Activated CD8-positive, alpha-beta memory T cell treated with anti-CD3 and anti-CD28 coated beads, Interleukin-2, amount 10 ng/mL, durations not matched to agents 7 days and 5 days (primary cell): ENCODE measurements at places on chromosomes 12 and 14.

GRCh38 chr12:53344824-53345485, 8.8 kb upstream of the SP7 start:
- peak; percentile 82 for DNase-seq

DNA sequence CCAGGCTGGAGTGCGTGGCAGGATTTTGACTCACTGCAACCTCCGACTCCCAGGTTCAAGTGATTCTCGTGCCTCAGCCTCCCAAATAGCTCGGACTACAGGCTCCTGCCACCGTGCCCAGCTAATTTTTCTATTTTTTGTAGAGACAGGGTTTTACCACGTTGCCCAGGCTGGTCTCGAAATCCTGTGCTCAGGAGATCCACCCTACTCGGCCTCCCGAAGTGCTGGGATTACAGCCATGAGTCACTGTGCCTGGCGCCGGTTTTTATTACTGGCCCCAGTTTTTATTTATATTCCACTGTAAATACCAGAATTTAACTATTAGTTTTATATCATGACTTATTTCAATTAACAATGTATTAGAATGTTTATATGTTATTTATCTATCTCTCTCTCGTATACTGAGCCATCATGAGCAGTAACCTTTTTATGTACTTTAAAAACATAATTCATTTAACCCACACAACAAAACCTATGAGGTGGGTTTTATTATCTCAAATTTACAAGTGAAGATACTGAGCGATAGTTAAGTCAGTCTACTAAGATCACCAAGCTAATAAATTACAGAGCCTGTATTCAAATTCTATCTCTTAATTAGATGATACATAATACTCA, 47.8 kb downstream of the HECTD1 start:
- no peak for DNase-seq

DNA sequence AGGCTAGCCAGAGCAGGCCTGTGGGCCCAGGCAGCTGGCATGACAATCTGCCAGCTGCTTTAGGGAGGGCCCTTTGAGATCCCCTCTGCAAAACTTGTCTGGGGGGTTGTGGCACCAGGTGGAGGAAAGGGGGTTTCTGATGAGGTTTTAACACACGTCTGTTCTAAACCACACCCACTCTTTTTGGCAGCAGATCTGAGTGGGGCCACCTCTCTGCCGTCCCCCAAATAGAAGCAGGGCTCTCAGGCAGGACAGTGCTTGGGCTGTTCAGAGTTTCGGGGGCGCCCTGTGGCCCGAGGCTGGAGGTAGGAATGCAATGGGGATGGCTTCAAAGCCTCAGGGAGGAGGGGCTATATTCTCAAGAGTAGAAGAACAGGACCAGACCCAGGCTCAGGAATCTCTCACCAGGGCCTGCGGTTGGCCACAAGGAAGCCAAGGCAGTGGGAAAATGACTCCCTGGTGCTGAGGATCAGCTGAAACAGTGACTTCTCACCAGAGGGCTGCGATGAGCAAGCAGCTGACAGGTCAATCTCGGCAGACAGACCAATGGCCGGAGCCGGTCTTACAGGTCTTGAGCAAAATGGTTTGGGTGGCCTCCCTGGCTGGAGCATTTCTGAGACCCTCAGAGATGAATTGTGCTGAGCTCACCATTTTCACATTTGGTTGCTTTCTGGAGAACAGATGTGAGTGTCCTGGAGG, 1.5 kb upstream of the KRT5 start:
- DNase-seq, result peak; percentile 30

DNA sequence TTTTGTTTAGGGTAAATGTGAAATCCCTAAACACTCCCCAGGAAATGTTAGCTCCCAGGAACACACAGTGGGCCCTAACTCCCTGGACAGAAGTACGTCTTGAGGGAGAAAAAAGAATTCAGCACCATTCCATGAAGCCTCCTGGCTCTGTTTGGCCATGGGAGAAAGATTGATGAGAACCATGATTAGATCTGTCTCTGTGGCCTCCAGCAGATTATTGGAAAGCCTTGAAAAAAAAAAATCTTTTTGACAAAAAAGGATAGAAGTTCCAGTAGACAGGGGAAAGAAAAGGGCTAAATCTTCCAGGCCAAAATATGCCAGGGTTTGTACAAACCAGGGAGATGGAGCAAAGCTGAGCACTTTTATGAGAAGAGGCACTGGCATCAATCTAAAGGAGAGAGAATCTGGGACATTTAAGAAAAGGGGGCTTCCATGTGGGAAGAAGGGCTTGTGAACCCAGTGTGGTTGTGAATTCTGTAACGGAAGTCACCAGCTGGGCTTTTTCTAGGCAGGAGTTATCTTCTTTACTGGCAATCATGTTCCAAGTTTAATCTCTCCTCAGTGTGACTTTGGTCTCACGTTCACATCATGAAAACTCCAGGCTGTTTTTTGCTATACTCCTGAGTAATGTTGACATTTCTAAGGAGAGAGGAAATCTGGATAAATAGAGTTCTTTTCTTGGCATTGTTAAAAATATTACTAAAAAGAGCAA, 426.7 kb downstream of the RAD51B start:
- DNase-seq, result no peak

GRCh38 chr14:104693482-104694431, 4.3 kb downstream of the INF2 start:
- no peak for DNase-seq

- no peak for DNase-seq
Observed at GRCh38 chr12:98022961-98023360, 492.4 kb upstream of the TMPO start.

DNA sequence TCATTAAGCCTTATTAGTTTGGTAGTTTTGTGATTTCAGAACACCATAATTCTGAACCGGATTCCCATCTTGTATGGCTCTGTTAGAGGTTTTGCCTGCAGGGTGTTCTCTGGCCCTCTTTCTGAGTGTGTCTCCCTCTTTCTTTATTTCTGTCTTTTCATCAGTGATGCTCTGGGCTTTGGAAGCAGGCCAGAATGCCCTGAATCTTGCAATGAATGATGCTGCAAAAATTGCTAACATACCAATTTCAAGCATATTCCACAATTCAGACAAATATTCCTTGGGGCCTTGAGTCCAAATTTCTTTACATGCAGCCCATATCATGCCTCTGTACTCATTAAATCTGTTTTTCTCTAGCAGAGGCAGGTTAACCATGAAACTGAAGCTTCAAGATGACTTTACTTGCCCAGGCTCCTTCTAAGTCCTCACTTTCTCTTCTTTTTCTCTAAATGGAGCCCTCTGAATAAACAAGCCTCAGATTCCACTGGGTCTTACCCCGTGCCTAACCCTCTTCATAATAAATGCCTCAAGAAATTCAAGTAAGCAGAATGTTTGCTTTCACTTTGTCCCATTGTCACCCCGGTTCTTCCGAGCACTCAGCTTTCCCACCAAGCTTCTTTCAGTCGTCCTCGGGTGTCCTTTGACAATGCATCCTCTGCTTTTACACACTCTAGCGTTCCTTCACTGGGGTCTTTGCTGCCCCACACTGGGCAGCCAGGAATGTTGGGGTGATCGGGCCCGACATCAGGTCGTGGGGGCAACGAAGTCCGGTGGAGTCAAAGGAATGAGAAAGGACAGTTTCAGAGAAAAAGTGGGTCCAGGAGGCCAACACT, 78.8 kb upstream of the SLC38A4 start:
- DNase-seq, result no peak

DNA sequence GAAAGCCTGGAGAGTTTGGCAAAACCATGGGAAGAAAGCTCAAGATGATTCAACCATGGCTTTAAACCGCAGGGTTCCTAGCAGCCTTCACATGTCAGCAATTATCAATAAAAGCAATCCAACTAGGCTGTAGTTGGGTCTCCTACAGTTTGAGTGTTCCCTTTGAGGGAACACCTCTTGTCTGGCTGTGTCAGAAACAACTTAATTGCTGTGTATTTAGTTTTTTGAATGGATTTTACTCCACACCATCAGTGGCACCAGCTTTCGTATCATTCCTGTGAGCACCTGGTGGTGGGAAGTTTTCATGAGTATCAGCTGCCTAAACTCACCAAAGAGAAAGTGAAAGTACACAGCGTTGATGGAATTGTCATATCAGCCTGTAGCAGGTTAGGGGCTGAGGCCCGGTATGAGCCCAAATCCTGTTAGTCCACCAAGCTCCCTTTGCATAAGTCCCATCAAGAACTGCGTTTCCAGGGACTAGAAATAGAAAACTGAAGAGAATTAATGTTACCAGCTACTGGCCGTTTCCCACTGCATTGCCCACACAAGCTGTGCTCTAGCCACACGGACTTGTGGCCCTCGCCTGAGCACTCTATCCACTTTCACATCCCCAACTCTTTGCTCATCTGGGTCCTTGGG, 10.9 kb upstream of the IL26 start:
- peak; percentile 66 for DNase-seq

- DNase-seq, result no peak
Observed at GRCh38 chr14:100654025-100654813, 67.0 kb upstream of the BEGAIN start.

DNA sequence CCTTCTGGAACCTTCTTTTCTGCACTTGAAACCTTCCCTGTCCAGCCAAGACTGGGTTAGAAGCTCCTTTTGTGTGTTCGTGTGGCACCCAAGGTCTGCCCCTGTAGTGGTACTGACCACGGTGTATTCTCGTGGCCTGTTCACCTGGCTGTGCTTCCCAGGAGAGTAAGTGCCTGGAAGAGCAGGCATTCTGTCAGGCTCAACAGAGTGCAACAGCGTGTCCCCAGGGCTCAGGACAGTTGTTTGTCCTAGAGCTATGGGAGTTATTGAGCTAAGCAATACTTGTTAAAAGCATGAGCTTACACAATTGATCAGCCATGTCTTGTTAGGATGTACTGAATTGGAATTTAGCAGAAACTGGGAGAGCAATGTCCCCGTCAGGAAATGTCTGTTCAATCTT, 12.9 kb upstream of the SLC38A2 start:
- DNase-seq, result no peak

GRCh38 chr14:50051106-50051505, 65.3 kb downstream of the VCPKMT start:
- DNase-seq, result no peak

DNA sequence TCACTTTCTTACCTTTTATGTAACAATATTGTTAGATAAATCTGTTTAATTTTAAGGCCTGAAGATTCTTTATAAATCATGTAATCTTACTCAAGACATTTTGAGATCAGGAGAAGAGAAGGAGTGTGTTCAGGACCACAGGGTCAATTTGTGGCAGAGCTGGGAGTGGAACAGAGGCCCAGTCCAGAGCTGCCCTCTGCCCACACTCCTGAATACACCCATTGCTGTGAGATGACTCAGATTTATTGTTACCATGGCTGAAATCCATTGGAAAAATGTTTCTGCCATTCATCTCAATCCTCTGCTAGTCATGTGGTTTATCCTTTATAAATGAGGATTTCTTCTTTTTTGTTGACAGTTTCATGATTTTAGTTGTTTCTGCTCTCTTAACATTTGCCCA, 100.5 kb upstream of the STXBP6 start:
- no peak for DNase-seq

GRCh38 chr12:46921764-46922133, 96.0 kb upstream of the SLC38A4 start:
- DNase-seq, result no peak

DNA sequence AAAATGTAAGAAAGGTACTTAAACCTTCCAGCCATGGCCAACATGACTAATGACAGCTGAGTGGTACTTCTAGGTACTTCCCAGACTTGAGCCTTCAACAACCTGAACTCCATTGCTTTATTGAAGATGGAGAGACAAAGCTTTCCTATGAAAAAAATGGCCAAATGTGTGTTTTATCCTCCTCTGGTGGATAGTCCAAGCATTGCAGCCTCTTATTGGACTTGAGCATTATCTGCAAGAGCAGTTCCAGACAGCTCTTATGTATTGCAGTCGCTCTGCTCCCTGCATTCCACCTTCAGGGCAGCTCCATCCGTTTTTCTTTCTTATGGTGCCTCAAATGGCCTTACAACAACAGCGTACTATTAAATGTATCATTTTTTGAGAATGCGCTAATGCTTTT, 588.2 kb downstream of the NRXN3 start:
- DNase-seq, result no peak

GRCh38 chr12:78331753-78332152, 501.1 kb downstream of the NAV3 start:
- DNase-seq, result no peak

DNA sequence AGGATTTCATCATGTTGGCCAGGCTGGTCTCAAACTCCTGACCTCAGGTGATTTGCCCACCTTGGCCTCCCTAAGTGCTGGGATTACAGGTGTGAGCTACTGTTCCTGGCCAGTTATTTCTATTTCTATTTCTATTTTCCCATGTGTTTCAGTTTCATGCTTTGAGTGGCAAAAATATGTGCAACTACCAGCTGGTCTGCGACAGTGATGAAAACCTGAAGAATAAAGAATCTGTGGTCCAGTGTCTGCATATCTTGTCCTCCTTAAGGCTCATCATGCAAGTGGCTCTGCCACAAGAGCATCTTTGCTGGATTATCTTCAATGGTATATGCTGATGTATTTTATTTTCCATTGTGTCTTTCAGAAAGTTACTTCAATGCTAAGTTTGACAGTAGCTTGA, 17.4 kb downstream of the CFAP54 start:
- DNase-seq, result no peak

DNA sequence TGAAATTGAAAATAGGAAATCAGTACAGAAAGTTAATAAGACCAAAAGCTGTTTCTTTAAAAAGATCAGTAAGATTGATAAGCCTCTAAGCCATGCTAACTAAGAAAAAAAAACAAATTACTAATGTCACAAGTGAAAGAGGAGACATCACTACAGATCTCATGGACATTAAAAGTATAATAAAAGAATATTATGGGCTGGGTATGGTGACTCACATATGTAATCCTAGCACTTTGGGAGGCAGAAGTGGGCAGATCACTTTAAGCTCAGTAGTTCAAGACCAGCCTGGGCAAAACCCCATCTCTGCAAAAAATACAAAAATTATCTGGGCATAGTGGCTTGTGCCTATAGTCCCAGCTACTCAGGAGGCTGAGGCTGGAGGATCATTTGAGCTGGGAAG, 30.5 kb downstream of the B4GALNT3 start:
- no peak for DNase-seq
